Pancreas (tissue), 10 donors: ENCODE measurements at places on chromosomes 3 and 15. TPM values are rescaled to one million over a fixed set of nuclear protein-coding genes. Genes with fewer than 3 reads are reported as not detected.

GRCh38 chr15:81166636-81167305 lies 29.9 kb upstream of the IL16 start:
- no peak for DNase-seq
- no peaks in the 10 kb centered on the region for H3K27me3 ChIP-seq
- H3K27ac ChIP-seq: no peak overlapping the region
- no peaks in the 10 kb centered on the region for H3K4me1 ChIP-seq
- H3K4me3 ChIP-seq: no peak overlapping the region

DNA sequence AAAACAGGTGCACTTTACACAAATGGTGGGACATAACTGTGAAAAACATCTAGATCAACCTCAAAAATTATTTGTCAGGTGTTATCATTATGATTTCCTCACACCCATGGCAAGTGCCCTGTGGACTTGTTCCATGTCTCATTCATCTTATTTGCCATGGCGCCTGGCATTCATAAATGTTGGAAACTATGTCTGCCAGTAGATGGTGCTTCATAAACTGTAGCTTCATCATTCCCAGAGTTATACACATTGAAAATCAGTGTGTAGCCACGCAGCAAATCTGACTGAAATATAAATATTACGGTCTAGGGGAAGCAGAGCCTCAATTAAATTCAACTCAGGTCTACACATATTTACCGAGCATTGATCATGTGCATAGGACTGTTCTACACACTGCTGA lies 90.7 kb downstream of the IMPG2 start:
- no peak for DNase-seq
- no peaks in the 10 kb centered on the region for H3K4me1 ChIP-seq
- H3K27ac ChIP-seq: no peak overlapping the region

DNA sequence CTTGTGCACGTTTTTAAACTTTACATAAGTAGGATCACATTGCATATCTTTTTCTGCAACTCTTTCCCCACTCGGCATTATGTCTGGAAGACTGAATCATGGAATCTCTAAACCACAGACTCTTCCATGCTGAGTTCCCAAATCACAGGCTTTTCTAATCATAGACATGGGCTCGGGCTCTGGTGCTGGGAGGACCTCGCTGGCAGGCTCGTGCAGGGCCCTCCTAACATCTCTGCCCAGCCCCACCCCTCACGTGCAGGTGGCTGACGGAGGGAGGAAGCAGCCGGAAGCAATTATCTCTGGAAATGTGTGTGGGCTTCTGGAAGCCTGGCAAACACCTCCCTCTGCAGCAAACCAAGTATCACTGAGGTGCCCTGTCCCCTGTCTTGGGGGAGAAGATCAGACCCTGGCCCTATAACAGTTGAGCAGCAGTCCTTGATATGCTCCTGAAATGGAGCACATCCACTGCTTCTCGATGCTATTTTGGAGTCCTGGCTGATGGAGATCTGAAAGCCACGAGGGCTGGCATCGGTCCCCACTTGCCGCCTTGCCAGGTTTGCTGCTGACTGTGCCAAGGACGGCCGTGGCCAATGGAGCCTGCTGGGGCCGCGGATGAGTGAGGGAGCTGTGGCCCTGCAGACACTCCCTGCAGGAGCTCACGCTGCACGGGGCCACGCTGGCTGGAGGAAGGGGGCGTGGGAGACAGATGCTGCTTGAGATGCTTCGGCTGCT lies 4.4 kb upstream of the IQSEC1 start:
- no peak overlapping the region for H3K27ac ChIP-seq
- no peaks in the 10 kb centered on the region for H3K36me3 ChIP-seq
- peaks cover 4% of the 10 kb centered on the region for H3K4me1 ChIP-seq
- no peak overlapping the region for H3K4me3 ChIP-seq

DNA sequence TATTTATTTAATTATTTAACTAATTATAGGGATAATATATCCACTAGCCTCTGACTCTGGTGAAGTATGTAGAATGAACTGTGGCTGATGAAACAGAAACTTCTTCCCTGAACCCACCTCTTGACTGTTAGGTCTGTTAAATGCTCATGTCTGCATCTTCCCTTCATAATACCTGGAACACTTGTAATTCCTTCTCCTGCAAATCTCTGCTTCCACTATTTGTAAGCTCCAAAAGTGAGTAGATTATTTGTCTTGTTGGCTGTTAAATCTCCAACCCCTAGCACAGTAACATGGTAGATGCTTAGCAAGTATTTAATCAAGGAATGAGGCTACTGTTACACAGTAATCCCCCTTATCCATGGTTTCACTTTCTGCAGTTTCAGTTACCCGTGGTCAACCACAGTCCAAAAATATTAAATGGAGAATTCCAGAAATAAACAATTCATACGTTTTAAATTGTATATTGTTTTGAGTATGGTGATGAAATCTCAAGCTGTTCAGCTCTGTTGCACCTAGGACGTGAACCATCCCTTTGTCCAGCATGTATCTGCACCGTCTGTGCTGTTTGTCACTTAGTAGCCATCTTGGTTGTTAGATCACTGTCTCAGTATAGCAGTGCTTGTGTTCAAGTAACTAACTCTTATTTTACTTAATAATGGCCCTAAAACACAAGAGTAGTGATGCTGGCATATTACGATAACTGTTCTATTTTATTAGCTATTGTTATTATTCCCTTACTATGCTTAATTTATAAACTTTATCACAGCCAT lies 5.7 kb downstream of the TTBK2 start:
- no peaks in the 10 kb centered on the region for H3K27me3 ChIP-seq
- H3K4me3 ChIP-seq: no peak overlapping the region
- no peaks in the 10 kb centered on the region for H3K36me3 ChIP-seq
- H3K27ac ChIP-seq: no peak overlapping the region
- DNase-seq: no peak

NTRK3 gene
- 1.1 TPM for polyA plus RNA-seq

- no peaks in the 10 kb centered on the region for H3K27me3 ChIP-seq
- H3K36me3 ChIP-seq: no peaks in the 10 kb centered on the region
- H3K4me3 ChIP-seq: no peak overlapping the region
- no peak for DNase-seq
- H3K27ac ChIP-seq: no peak overlapping the region
These were observed 66.8 kb downstream of the PDE8A start for GRCh38 chr15:85048430-85048829.

TAGLN3 gene
- polyA plus RNA-seq: 14.2 TPM

PDZRN3 gene
- polyA plus RNA-seq: 8.6 TPM

GRCh38 chr3:126082362-126083137 lies 1.4 kb downstream of the SLC41A3 start:
- peak overlapping the region; percentile 76 for H3K4me3 ChIP-seq
- DNase-seq: no peak
- no peaks in the 10 kb centered on the region for H3K36me3 ChIP-seq
- H3K4me1 ChIP-seq: peaks cover 6% of the 10 kb centered on the region

RPL22L1 gene
- polyA plus RNA-seq: 60.8 TPM

DNA sequence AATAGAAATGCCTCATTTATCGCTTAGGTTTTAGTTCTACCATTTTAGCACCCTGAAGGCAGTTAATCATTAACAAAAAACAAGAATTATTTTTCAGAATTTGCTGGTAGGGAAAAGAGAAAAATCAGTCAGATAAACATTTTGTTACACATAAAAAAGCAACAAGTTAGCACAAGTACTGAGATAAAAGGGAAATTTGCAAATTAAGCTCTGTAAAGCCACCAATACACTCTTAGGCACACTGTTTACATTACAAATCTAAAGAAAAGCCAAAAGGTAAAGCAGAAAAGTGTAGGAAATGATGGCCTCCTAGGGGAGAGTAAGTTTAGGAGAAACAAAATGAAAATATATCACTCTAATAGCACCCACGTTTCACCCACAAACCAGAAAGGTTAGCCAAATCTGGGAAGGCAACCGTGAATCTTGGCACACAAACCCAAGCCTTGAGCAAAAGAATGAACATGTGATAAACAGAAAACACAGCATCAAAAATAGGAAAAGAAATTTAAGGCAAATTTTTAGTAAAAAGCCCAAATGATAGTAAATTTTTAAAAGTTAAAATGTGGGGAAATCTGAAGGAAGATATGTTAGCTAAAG lies 1.6 kb upstream of the SATB1 start:
- H3K4me1 ChIP-seq: peaks cover 12% of the 10 kb centered on the region
- DNase-seq: no peak
- H3K36me3 ChIP-seq: no peaks in the 10 kb centered on the region

- no peaks in the 10 kb centered on the region for H3K36me3 ChIP-seq
- H3K27me3 ChIP-seq: no peaks in the 10 kb centered on the region
These were observed 228.5 kb upstream of the MME start for GRCh38 chr3:154851644-154852043.

DNA sequence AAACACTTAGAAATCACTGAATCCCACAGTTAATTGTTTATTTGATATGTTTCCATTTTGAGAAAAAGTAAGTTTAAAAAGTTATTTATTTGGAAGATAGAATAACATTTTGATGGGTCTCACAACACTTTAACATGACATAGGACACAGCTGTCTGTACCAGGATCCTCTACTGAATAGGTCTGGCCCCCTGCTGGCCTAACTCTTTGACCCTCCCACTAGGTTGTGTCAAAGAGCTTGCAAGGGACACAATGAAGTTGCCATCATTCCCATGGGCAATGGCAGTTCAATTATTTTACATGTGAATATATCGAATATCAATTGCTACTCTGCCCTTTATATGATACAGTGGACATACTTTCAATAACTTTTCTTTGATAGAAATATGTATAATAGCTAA lies 138.9 kb downstream of the EPHA3 start:
- no peak overlapping the region for H3K4me3 ChIP-seq
- H3K4me1 ChIP-seq: no peaks in the 10 kb centered on the region
- H3K36me3 ChIP-seq: no peaks in the 10 kb centered on the region
- no peak overlapping the region for H3K27ac ChIP-seq
- DNase-seq: no peak
- H3K27me3 ChIP-seq: no peaks in the 10 kb centered on the region

C3orf85 gene
- not detected for polyA plus RNA-seq

GRCh38 chr3:178671377-178671776 lies 135.1 kb downstream of the KCNMB2 start:
- DNase-seq: no peak
- H3K4me3 ChIP-seq: no peak overlapping the region
- no peaks in the 10 kb centered on the region for H3K36me3 ChIP-seq
